ENCODE measurements at places on chromosomes 3 and 15.

DNA sequence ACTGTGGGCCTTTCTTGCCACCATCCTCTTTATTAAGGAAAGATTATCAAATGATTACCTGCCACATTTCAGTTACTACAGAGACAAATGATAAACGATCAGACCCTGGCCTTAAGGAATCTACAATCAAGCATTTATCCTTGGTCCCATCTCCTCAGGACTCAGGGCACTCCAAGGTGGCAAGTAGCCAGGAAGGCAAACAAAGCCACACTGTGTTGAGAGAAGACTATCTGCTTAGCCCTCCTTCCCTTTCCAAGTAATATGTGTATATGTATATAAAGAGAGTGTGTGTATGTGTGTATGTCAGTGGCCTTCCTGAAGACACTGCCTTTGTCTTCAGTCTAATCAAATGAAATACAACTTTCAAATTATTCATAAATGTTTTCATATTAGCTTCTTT is 490.1 kb upstream of the ATP11B start:
- no peaks in the 10 kb centered on the region for H3K4me1 ChIP-seq
- H3K36me3 ChIP-seq, result no peaks in the 10 kb centered on the region
- no peak for DNase-seq
- H3K27ac ChIP-seq, result no peak overlapping the region
- H3K27me3 ChIP-seq, result no peaks in the 10 kb centered on the region

DNA sequence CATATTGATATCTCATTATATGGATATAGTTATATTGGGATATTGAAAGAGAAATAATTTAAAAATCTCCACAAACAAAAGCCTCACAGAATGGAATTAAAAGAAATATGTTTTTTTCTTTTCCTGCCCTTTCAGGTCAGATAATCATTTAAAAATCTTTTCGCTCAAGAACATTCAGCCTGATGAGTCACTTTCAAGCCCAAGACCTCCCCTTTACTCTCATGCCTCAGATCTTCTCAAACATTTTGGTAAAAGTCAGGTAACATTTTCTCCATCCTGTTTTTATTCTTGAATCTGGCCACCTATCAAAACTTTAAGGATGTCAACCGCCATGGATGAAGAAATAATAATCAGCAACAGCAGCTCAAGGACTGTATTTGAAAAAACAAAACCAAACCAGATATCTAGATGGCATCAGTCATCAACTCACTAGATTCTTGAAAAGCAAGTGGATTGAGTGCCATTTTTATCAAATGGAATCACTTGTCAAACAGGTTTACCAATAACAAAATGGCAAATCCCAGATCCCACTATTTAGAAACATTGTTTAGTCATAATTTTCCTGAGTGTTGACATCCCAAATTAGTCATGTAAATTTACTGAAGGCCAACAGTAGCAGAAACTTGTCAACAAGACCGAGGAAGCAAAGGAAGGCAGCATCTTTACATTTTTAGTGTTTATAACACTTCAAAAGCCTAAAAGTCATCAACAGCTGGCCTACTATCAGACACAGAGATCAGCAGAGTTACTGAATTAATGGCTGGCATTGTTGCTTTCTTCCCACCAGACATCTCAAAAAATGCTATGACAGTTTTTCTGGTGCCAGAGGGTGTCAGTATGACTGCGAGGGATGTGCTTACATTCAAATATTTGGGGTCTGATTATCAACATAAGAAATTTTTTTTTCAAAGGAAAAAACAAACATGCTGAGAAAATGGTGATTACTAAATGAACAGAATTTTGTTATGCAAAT is 444.7 kb downstream of the MAGI1 start:
- peaks cover 16% of the 10 kb centered on the region for H3K27me3 ChIP-seq
- no peaks in the 10 kb centered on the region for H3K36me3 ChIP-seq
- no peak for DNase-seq
- H3K27ac ChIP-seq, result no peak overlapping the region
- H3K4me1 ChIP-seq, result no peaks in the 10 kb centered on the region

GRCh38 chr3:155891321-155891720 is 20.9 kb downstream of the GMPS start:
- H3K27me3 ChIP-seq, result no peaks in the 10 kb centered on the region
- H3K27ac ChIP-seq, result no peak overlapping the region
- peaks cover 36% of the 10 kb centered on the region for H3K4me1 ChIP-seq
- DNase-seq, result no peak
- H3K4me3 ChIP-seq, result no peak overlapping the region

GRCh38 chr3:195254454-195255175 is 16.3 kb downstream of the XXYLT1 start:
- H3K27me3 ChIP-seq, result no peaks in the 10 kb centered on the region
- no peak overlapping the region for H3K4me3 ChIP-seq
- H3K27ac ChIP-seq, result no peak overlapping the region
- DNase-seq, result peak; percentile 38
- H3K36me3 ChIP-seq, result no peaks in the 10 kb centered on the region
- H3K4me1 ChIP-seq, result peaks cover 11% of the 10 kb centered on the region

DNA sequence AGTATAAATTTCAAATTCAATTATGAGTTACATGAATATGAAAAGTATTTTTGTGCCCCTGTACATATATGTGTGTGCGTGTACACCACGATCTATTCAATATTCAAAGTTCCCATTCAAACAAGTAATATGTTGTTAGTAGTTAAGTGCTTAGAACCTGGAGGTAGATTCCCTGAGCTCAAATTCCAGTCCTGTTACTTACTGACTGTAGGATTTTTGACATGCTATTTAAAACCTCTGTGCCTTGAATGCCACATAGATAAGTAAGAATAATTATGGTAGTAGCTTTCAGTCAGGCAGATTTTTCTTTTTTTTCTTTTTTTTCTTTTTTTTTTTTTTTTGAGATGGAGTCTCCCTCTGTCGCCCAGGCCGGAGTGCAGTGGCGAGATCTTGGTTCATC is 53.3 kb upstream of the CMSS1 start:
- H3K36me3 ChIP-seq, result no peaks in the 10 kb centered on the region
- no peaks in the 10 kb centered on the region for H3K4me1 ChIP-seq
- no peak for DNase-seq
- no peak overlapping the region for H3K4me3 ChIP-seq

- H3K27me3 ChIP-seq, result no peaks in the 10 kb centered on the region
- peaks cover 81% of the 10 kb centered on the region for H3K4me1 ChIP-seq
- H3K36me3 ChIP-seq, result peaks cover 47% of the 10 kb centered on the region
- no peak overlapping the region for H3K4me3 ChIP-seq
- peak overlapping the region; percentile 16 for H3K27ac ChIP-seq
Observed at GRCh38 chr15:45641999-45642932, 7.4 kb downstream of the SQOR start.

DNA sequence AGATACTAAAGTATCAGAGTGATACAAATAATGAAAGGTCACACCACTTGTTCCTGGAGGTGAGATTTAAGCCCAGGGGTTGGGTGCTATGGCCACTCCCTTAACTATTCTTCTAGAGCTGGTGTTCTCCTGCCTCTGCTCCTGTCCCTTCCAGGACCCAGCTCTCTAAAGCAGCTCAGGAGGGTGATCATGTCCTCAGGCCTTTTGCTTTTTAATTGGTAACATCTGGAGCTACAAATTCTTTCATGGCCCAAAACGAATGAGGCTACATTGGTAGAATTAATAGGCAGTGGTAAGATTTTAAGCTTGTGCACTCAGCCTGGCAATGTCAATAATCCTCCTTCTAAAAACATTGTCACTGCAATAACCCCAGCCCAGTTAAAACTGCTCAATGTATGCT is 38.2 kb upstream of the CNOT10 start:
- no peak overlapping the region for H3K4me3 ChIP-seq
- H3K27me3 ChIP-seq, result peaks cover 21% of the 10 kb centered on the region
- no peak for DNase-seq
- H3K27ac ChIP-seq, result no peak overlapping the region
- H3K4me1 ChIP-seq, result no peaks in the 10 kb centered on the region

DNA sequence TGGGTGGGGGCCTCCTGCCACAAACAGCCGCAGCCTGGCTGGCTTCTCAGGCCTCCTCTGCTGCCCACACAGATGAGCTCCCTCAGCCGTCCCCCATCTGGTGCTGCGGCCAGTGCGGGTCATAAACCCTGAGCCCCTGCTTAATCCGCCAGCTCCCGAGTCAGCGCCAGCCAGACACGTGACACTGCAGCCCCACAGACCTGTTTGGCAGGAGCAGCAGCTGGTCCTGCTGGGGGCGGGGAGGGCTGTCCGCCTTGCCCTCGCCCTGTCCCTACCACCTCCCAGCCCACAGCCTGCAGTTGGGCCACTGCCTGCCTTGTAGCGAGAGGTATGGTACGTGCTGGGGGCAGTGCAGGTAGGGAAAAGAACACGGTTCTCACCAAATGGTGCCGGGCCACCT is 86.2 kb downstream of the IQSEC1 start:
- H3K4me3 ChIP-seq, result no peak overlapping the region
- DNase-seq, result no peak
- H3K4me1 ChIP-seq, result peaks cover 42% of the 10 kb centered on the region
- peaks cover 5% of the 10 kb centered on the region for H3K36me3 ChIP-seq

DNA sequence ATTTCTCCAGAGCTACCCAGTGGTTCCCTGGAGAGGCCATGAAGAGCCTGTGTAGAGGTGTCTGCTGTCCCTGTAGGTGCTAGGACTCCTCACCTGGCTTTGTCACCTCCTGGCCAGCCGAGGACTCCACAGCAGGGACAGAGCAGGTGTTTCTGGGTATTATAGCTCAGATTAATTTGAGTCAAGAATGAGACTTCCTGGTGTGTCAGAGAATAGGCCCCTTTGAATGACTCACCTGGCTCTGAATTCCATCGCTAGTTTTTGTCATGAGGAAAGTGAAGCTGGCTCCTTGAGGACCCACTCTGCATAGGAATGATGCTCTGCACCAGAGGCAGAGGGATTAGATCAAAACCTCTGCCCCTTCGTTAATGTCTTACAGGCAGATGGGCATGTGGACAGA is 167.5 kb upstream of the TOPAZ1 start:
- peaks cover 20% of the 10 kb centered on the region for H3K27me3 ChIP-seq
- H3K4me3 ChIP-seq, result no peak overlapping the region
- no peaks in the 10 kb centered on the region for H3K36me3 ChIP-seq
- no peak overlapping the region for H3K27ac ChIP-seq

DNA sequence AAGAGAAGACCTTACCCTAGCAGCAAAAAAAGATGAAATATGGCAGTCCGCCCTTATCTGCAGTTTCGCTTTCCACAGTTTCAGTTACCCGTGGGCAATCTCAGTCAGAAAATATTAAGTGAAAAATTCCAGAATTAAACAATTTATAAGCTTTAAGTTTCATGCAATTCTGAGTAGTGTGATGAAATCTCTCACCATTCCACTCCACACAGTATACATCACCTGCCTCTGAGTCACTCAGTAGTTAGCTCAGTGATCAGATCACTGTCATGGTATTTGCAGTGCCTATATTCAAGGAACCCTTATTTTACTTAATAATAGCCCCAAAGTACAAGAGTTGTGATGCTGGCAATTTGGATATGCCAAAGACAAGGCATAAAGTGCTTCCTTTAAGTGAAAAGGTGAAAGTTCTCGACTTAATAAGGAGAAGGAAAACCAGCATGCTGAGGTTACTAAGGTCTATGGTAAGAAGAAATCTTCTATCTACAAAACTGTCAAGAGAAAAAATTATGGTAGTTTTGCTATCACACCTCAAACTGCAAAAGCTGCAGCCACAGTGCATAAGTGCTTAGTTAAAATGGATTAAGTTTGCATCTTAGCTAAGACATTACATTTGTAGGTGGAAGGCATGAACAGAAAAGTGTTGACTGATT is 48.1 kb downstream of the HSPBAP1 start:
- peaks cover 40% of the 10 kb centered on the region for H3K36me3 ChIP-seq
- DNase-seq, result no peak
- no peaks in the 10 kb centered on the region for H3K27me3 ChIP-seq
- peaks cover 6% of the 10 kb centered on the region for H3K4me1 ChIP-seq
- no peak overlapping the region for H3K27ac ChIP-seq
- H3K4me3 ChIP-seq, result no peak overlapping the region

GRCh38 chr15:100339999-100340398 is 1.8 kb downstream of the ADAMTS17 start:
- H3K27me3 ChIP-seq, result peaks cover 46% of the 10 kb centered on the region
- no peak for DNase-seq
- peaks cover 15% of the 10 kb centered on the region for H3K4me1 ChIP-seq

DNA sequence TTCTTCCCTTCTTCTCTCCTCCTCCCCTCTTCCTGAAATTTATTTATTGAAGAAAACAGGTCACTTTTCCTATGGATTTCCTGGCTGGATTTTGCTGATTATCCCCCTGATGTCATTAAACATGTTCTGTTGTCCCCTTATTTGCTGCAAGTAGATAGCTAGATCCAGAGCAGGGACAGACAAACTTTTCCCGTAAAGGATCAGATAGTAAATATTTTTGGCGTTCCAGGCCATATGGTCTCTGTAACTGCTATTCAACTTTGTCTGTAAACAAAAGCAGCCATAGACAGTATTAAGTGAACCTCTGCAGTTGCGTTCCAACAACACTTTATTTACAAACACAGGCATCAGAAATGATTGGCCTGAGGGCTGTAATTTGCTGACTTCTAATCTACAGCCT is 241.3 kb downstream of the NEK10 start:
- H3K4me3 ChIP-seq, result no peak overlapping the region
- H3K27ac ChIP-seq, result no peak overlapping the region
- H3K4me1 ChIP-seq, result no peaks in the 10 kb centered on the region

- DNase-seq, result peak; percentile 82
- peak within 1 kb of the TSS; percentile 92 for H3K4me3 ChIP-seq
- peaks cover 39% of the 10 kb centered on the region for H3K36me3 ChIP-seq
- H3K27ac ChIP-seq, result peak within 1 kb of the TSS; percentile 86
- peaks cover 60% of the 10 kb centered on the region for H3K4me1 ChIP-seq
Observed at GRCh38 chr3:148991219-148992026, at the start of gene GYG1. TSS of gene GYG1 (plus strand) at chr3:148991540. CDS start at chr3:148991641, 101 bp downstream.

GRCh38 chr3:48919215-48920138 is 835 bp downstream of the ARIH2 start:
- peaks cover 30% of the 10 kb centered on the region for H3K4me1 ChIP-seq
- DNase-seq, result peak; percentile 81
- peaks cover 18% of the 10 kb centered on the region for H3K36me3 ChIP-seq
- H3K27me3 ChIP-seq, result no peaks in the 10 kb centered on the region

- DNase-seq, result no peak
- H3K27ac ChIP-seq, result no peak overlapping the region
- no peak overlapping the region for H3K4me3 ChIP-seq
- no peaks in the 10 kb centered on the region for H3K27me3 ChIP-seq
- H3K4me1 ChIP-seq, result no peaks in the 10 kb centered on the region
Observed at GRCh38 chr3:90055666-90056065, 948.2 kb downstream of the EPHA3 start.

GRCh38 chr3:41175365-41175764 is 23.9 kb upstream of the CTNNB1 start:
- H3K27ac ChIP-seq, result no peak overlapping the region
- H3K4me1 ChIP-seq, result no peaks in the 10 kb centered on the region
- DNase-seq, result no peak
- H3K4me3 ChIP-seq, result no peak overlapping the region

DNA sequence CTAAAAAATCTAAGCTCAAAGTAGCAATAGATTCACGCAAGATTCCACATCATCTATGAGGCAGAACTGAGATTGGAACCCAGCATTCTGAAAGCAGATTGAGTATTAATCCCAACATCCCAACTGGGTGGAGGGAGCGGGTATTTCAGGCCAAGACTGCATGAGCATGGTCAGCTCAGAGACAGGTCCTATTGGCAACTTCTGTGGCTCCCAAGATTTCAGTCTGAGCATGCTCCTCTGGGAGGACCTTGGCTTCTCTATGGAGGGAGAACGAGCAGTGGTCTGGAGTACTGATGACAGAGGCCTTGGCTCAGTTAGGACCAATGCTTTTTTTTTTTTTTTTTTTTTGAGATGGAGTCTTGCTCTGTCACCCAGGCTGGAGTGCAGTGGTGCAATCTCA is 4.0 kb upstream of the ITGA11 start:
- no peak overlapping the region for H3K4me3 ChIP-seq
- peaks cover 2% of the 10 kb centered on the region for H3K4me1 ChIP-seq
- peak; percentile 11 for DNase-seq
- no peak overlapping the region for H3K27ac ChIP-seq
- H3K36me3 ChIP-seq, result no peaks in the 10 kb centered on the region
